ENCODE measurements at places on chromosomes 11 and 22.

- peak; percentile 71 for DNase-seq
Measured at GRCh38 chr11:126547161-126547560, 191.7 kb downstream of the ST3GAL4 start.

DNA sequence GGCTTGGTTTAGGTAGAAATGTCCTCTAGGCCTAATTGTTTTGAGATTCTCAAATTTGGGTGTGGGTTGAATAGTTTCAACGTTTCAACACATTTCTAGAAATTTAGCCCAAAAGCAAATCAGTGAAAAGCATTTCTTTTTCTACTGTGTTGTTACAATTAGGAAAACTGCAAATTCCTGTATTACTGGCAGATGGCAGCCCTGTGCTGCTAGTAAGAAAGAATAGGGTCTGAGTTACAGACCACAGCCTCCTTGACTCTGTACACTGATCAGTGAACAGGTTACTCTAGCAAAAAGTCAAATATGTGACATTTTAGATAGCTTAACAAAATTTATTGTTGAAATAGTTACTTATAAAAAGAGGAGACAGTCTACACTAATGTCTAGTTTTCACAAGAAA, 703.0 kb downstream of the JRKL start:
- no peak for DNase-seq

DNA sequence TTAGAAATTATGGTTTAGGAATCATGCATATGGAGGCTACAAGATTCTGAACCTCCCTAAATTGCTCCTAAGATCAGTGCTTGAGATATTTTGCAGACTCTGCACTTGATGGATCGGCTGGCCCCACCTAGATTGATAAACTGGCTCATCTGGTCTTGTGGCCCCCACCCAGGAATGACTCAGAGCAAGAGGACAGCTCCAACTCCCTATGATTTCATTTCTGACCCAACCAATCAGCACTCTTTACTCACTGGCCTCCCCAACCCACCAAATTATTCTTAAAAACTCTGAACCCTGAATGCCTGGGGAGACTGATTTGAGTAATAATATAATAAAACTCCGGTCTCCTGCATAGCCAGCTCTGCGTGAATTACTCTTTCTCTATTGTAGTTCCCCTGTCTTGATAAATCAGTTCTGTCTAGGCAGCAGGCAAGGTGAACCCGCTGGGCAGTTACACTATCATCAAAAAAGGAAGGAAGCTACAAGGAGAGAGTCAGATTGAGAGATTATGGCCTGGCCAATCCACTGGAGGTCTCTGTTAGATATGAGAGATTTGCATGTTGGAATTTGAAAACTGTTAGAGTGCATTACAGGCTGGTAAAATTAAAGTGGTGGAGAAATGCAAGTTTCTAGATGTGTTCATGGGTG, 245.8 kb downstream of the CSNK2A3 start:
- DNase-seq, result no peak

GRCh38 chr11:1776331-1776851, 12.7 kb upstream of the CTSD start:
- DNase-seq, result no peak

DNA sequence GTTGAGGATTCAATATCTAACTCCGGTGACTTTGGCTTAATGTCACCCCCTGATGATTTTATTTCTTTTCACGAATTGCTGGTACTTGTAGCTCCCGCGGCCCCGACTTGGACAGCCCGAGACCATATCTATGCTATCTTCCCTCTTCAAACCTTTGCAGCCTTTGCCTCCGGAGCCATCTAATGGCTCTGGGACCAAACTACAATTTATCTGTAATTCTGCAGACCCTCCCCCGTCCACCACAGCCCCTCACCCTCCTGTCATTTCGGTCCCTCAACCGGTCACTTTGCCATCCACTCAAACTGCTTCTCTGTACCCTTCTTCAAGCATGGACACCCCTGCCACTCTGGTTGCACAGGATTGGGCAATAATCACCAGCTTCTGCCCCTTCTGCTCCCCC, 25.7 kb upstream of the ALDH3B2 start:
- no peak for DNase-seq

DNA sequence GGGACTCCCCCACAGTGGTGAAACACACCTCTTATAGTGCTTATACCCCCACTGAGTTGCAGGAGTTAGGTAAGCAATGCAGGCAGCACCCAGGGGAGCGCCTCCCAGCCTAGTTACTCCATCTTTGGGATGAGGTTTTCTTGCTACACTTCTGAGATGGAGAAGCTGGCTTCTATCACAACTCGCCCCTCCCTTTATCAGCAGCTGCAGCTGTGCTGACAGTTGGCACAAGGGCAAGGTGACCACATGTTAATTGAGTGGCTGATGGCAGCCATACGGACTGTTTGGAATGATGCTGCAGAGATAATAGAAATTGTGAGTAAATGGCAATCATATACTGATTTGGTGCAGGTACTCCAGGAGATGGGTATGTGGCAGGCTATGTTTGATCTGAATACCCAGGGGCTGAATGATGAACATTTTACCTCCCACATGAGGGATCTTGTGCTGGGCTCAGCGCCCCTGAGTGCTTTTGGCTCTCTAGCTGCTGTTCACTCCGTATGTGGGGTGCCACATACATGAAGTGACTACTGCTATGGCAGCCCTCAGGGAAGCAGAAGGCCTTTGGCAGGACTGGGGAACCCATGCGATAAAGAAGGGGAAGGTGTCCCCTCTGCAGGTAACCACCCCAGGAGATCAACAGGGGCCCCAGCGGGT, 29.2 kb upstream of the KCNA4 start:
- no peak for DNase-seq

- no peak for DNase-seq
Measured at GRCh38 chr11:66017321-66017720, 5.5 kb downstream of the CST6 start.

DNA sequence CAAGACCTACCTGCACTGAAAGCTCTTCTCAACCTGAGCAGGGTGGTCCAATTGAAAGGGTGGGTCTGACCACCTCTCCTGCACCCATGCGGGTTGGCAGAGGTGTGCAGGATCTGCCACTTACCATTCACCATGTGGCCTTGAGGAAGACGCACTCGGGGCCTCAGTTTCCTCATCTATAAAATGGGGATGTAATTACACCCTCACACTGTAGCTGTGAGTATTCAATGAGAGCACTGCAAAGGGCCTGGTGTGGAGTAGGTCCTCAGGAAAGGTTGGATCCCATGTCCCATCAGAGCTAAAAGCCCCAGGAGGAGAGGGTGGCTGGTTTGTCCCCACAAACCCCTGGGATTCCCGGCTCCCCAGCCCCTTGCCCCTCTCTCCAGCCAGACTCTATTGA, 557 bp upstream of the TAGLN start:
- DNase-seq, result no peak

DNA sequence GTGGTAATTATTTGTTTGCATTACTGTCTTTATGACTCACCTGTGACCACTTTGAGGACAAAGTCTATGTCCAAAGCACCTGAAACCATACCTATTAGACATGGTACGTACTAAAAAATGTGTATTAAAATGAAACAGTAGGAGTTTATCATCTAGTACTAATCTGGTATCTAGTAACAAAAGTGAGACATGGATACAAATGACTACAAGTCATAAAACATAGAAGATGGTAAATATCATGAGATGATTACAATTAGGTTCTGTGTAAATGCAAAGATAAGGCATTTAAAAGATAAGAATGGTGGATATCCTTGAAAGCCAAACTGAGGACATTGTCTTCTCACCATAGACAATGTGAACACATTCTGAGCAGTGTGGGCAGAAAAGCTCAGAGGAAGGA, 113.5 kb upstream of the GUCY1A2 start:
- DNase-seq, result no peak

GRCh38 chr11:33344611-33345010, 87.4 kb downstream of the HIPK3 start:
- no peak for DNase-seq

- no peak for DNase-seq
Measured at GRCh38 chr11:73188301-73188700, 29.8 kb upstream of the P2RY2 start.

DNA sequence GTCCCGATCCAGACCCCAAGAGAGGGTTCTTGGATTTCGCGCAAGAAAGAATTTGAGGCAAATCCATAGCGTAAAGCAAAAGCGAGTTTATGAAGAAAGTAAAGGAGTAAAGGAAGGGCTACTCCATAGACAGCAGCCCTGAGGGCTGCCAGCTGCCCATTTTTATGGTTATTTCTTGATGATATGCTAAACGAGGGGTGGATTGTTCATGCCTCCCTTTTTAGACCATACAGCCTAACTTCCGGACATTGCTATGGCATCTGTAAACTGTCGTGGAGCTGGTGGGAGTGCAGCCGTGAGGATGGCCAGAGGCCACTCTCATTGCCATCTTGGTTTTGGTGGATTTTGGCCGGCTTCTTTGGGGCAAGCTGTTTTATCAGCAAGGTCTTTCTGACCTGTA, 19.4 kb upstream of the SHANK3 start:
- no peak for DNase-seq

DNA sequence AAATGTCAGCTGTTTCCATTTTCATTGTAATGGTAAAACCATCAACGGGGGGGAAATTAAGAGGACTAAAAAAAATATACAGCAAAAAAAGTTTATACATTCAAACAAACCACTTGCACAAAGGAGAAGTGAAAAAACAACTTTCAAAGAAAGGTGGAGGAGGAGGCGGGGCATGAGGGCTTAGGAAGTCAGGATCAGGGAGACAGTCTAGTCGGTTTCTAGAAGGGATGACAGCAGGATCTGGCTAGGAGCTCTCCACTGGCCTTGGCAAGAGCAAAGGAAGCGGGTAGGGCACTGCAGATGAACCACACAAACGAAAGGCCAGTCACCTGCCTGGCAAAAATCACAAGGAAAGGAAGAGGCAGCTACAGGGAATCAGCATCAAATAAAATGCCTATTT, 31.0 kb downstream of the NAP1L4 start:
- no peak for DNase-seq

DNA sequence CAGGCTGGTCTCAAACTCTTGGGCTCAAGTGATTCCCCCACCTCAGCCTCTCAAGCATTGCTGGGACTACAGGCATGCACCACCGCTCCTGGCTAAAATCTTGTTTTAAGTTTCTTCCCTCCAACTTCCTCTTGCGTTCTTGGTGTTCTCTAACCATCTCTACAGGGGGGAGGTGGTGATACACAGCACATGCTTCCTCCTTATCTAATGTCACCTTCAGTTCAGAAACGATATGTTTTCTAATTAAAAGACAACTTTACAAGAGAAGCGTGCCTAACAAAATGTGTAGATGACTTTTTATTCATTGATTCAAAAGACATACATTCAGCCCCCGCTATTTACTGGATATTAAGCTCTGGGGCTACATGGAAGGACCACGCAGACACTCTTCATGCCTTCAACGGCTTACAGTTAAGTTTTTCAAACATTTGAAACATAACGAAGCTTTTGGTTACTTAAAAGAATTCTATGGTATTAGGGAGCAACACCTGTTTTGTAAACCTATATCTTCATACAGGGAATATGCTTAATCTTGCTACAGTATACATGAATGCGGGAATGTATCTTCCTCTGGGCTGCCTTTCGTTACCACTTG, 933 bp upstream of the DLAT start:
- no peak for DNase-seq

DNA sequence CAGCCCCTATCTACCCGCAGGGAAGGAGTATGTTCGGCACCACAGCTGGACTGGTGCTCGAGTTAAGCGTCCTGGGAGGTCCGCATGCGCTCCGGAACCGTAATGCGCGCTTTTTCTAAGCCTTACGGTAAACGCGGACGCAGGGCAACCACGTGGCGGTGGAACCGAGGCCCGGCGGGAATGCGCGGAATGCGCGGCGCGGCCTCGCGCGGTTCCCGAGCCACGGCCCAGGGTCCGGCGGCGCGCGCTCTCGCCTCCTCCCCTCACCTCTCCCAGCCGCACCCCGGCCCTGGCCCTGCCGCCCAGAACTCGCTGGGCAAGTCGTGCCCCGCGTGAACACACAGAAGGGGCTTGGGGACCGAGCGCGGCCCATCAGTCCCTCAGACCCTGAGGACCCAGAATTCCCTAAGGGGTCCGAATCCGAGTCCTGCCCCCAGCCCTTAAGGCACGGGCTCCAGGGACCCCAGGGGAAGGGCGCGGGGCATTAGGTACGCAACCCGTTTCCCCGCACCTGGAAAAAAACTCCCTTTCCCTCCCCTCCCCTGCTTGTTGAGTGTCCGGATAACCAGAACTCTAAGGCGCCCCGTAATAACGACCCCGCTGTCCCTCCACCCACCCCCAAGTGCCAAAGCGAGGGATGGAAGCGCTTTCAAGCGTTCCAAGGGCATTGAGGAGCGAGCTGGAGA, 4.3 kb upstream of the CCND1 start:
- no peak for DNase-seq

DNA sequence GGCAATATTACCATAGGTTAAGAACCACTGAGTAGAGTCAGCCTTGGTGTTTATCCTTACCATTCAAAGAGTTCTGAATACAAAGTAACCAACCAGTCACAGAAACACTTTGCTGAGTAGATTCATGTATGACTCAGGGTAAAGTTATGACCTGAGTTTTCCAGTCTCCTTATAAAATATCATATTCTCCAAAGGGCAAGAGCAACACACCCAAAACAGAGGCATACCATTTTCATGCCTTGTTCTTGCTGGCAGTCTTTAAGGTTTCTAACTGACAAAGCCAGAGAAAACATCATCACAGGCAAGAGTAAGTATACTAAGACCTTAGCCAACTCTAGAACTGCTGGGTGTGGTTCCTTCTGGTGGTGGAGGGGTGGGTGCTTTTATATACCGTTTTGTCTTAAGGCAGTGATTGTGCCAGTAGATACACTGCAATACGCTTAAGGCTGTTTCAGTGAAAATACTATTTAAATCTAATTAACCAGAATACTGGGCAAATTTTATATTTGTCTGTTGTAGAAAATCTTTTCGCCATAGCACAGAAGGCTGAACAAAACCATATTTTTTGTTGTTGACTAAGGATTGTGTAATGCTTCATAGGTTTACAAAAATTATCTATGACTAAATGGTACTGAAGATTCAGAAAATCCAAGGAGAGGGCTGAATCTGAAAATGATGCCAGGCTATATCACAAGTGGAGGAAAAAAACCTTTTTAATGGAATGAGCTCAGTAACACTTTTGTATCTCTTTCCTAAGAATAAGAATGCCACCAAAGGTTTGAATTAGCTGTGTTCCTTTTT, 3.0 kb downstream of the ATL3 start:
- peak; percentile 85 for DNase-seq

- no peak for DNase-seq
Measured at GRCh38 chr11:122322329-122322728, 206.3 kb upstream of the BLID start.

- DNase-seq, result no peak
Measured at GRCh38 chr11:120061036-120061760, 76.7 kb downstream of the TRIM29 start.

GRCh38 chr22:23913661-23914353, 19.6 kb downstream of the MIF start:
- DNase-seq, result peak; percentile 90

- DNase-seq, result no peak
Measured at GRCh38 chr11:126359431-126360048, 4.1 kb downstream of the ST3GAL4 start.

DNA sequence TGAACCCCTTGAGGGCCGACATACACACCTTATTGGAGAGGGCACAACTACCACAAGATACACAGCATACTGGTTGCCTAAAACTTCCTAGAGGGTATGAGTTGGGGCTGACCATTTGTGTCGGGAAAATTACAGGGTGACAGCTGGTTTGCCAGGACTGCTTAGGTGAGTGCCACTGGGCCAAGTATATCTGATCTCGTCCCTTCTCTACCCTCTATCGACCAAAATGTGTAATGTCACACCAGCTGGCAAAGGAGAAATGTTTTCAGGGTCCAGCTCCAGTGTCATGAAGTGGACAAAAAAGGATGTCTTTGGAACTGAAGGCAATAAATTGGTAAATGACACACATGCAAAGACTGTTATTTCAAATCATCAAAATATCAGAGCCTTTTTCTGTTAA, 126.1 kb downstream of the PGR start:
- no peak for DNase-seq

GRCh38 chr11:73152086-73152853, 10.2 kb upstream of the FCHSD2 start:
- no peak for DNase-seq

All from AG04449 (cell line).